ENCODE measurements at places on chromosomes 11 and 22. TPM values are rescaled to one million over a fixed set of nuclear protein-coding genes. Genes with fewer than 3 reads are reported as not detected.

GRCh38 chr11:27701355-27702105 is 1.3 kb upstream of the BDNF start:
- peak; percentile 55 for DNase-seq

GRCh38 chr11:62860835-62861563 is 19.7 kb upstream of the SLC3A2 start:
- DNase-seq: no peak

The ACTN3 gene
- not detected for total RNA-seq

DNA sequence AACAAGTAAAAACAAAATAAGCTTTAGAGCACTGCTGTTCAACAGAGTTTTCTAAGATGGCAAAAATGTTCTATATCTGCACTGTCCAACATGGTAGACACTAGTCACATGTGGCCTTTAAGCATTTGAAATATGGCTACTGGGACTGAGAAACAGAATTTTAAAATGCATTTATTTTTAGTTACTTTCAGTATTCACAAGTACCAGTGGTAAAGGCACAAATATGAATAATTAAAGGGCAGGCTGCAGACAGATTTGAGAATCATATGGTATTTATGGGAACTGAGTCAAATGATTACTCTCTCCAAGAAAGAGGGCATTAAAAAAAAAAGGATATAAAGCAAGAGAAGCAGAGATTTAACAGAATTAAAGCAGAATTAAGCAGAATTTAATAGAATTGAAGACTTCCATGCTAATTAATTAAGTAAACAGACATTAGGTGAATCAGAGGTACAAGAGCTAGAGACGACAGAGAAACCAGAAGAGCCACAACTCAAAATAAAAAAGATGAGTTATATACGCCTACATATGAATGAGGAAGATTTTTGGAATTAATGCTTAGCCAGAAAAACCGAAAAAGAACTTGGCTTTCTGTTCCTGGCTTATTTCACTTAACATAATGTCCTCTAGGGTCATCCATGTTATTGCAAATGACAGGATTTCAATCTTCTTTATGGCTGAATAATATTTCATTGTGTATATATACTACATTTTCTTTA is 160.4 kb downstream of the ATG16L2 start:
- DNase-seq: no peak

- peak; percentile 16 for DNase-seq
These were observed 25.8 kb downstream of the DDIAS start for GRCh38 chr11:82927264-82927880.

DNA sequence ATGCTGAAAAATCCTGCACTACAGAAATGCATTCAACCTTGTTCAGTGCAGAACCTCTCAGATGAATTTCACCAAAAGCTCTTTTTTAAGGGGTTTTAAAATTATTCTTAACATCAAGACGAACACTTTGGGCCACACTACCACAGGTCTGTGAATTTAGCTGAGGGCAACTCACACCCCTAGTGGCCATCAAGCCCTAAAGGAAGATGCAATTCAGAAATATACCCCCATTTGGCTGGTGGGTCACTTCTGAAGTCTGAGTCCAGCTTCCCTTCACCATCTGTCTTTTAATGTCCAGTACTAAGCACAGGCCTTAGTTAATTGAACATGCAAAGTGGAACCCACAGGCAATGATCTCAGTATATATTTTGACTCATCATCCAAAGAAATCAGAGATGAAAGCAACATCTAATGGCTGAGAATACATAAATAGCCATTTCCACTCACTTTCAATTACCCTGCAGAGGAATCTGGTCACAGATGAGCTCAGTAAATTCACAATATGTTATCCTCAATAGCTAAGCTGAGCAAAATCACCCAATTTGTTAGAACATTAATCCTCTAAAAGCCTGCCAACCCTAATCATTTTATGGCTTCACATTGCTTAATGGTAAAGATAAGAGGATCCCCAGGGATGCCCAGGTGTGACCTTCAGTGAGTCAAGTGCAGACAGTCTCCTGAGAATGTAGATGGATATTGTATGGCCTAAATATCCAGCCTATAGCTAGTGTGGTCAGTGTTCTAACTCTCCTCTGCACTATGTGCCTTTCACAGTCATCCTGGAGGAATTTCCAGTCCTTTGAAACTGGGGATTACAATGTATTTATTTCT is 50.3 kb downstream of the FAM76B start:
- no peak for DNase-seq

GRCh38 chr11:18374956-18375355 is 19.4 kb upstream of the LDHA start:
- no peak for DNase-seq

DNA sequence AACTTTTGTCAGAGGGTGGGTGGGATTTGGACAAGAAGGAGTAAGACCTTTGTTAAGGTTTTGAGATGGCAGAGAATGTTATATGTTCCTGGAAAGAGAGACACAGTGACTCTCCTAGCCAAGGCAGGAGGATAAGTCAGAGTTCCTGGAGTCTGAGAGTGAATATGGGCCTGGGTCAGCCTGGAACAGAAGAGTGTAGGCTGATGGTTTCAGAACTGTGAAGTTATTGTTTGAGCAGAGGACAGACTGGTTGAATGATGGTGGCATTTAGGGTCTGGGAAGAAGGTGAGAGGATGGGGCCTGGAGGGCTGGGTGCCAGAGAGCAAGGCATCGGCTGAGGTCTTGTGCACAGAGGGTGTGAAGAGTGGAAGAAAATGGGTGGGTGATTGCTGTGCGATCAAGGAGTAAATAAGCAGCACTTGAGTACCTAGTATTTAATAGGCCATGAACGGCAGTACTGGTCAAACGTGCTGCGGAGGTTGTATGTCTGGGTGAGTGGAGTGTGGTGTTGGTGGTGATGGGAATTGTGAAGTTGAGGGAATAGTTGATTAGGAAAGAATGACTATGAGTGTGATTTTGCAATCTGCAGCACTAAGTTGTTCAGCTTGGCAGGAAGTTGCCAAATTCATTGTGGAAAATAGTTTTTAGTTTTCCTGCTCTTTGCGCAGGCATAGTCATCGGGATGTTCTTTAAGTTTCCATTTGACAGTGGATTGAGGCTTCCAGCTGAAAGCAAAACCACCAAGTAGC is 1.8 kb downstream of the PANX1 start:
- no peak for DNase-seq

GRCh38 chr22:46625113-46625842 is 5.1 kb downstream of the GRAMD4 start:
- no peak for DNase-seq

- no peak for DNase-seq
These were observed 91.5 kb downstream of the SLC1A2 start for GRCh38 chr11:35327829-35328228.

The APOL1 gene
- total RNA-seq: 313 TPM

The HORMAD2 gene
- total RNA-seq: not detected

DNA sequence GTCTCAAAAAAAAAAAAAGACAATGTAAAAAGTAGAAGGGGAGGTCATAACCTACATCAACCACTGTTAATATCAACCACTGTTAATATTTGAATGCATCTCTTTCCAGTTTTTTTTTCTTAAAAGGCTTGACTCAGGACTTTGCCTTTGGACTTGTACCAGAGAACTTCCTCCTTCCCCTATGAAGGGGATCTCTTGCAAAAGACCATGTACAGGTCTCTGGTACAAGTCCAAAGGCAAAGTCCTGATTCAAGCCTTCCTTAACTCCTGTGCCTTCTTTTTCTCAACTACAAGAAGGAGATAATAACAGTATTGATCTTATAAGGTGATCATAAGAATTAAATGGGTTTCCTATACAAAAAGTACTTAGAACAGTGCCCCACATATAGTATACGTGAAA is 563.5 kb downstream of the BUD13 start:
- no peak for DNase-seq

GRCh38 chr22:27911330-27911729 is 7.7 kb downstream of the PITPNB start:
- DNase-seq: no peak

DNA sequence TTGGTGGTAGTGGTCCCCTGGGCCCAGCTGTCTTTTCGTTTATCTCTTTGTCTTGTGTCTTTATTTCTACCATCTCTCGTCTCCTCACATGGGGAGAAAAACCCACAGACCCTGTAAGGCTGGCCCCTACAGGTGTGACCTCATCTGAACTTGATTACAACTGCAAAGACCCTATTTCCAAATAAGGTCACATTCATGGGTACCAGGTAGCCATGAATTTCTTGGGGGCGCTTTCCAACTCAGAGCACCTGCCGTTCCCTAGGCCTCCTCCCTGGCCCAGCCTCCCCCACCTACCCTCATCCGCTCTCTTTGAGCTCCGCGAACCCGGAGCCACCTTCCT is 14.0 kb upstream of the RRP7A start:
- DNase-seq: no peak

The PATE4 gene
- not detected for total RNA-seq

DNA sequence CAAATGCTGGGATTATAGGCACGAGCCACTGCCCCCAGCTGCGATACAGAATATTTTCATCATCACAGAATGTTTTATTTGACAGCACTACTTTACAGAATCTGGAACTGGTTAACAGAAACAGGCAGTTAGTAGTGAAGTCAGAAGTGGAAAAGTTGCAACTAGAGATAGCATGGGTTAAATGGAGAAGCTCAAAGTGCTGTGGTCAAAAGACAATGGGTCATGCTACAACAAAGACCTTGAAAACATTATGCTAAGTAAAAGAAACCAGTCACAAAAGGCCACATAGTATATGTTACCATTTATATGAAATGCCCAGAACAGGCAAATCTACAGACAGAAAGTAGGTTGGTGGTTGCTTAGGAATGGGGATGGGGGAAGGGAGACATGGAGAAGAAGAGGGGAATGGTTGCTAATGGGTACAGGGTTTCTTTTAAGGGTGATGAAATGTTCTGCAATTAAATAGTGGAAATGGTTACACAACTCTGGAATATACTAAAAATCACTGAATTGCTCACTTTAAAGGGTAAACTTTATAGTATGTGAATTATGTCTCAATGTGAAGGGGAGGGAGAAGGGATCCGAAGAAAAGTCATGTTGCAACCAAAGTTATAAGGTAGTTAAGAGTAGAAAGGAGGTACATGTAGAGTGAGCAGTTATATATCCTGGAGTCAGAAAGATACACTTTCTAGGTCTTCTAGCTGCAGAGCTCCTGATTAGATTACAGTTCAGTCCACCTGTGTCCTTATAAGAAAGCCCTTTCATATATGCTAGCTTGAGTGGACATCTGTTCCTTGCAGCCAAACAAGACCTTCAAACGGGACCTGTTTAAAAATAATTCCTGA is 46.3 kb upstream of the RAPSN start:
- no peak for DNase-seq

- DNase-seq: no peak
These were observed 1038.5 kb downstream of the OPCML start for GRCh38 chr11:132493801-132494200.

The OR52E8 gene
- not detected for total RNA-seq

DNA sequence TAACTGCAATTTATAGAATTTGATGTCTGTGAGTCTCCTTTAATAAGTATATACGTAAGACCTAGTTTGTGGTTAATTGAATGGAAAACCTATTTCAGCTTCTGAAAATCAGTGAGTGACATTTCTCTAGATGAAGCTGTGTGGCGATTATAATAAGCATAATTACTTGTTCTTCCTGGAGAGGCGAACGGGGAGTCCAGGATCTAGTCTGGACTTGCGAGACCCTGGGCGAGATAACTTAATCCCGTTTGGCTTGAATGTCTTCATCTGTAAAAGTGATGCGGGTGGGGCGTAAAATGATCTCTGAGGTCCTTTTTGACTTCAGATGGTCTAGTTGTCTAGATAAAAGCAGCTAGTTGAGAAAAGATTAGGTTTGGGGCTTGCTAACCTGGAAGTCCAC is 1.1 kb downstream of the PRRG4 start:
- DNase-seq: no peak

DNA sequence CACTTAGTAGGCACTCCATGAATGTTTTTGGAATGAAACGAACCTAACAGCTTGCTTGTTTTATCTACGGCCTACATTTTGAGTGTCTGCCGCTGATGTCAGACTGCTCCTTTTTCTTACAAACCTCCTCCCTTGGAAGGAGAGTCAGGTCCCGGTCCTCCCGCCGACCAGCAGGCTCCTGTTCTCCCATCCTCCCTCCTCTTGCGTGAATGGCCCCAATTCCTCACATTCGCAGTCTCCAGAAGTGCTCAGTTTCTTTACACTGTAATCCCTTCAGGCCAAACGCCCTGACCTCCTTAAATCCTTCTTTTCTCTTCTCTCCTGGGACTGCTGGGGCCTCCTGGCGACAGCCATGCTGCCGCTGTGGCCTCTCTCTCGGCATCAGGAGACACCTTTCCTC is 82.6 kb upstream of the CSNK2A3 start:
- no peak for DNase-seq

DNA sequence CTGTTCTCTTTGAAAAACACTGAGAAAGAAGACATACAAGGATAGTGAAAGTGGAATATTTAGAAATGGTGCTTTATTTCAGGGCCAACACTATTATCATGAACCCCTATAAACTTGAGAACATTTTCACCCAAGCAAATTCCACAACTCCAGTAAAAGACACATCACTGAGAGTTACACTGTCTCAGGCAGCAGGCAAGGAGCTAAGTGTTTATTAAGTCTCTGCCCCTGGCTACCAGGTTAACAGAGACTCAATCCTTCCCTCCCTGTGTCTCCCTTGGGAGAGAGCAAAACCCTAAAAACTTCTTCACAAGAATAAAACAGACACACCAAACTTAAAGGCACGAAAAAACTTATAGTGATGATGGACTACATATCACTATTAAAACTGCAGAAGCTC is 18.5 kb downstream of the MPPED2 start:
- no peak for DNase-seq

DNA sequence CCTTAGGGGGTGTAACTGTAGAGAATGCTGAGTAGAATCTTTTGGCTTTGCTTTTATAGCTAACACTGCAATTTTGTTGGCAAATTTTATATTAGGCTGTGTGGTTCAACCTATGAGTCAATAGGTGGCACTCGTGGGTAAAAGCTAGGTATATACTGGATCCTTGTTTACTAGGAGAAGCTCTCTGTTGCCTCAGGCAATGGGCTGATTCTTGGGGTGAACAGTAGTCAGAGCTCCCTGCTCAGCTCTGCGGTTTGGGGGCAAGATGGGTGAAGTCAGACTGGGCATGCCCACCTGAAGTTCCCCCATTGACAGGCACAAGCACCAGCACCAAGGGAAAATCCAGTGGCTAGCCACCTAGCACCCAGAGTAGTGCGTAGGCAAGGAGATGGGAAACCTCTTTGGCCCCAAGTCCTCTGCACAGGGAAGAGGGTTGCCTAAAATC is 238.7 kb downstream of the FAM181B start:
- no peak for DNase-seq

GRCh38 chr11:75562836-75563484 is 907 bp downstream of the SERPINH1 start:
- peak; percentile 19 for DNase-seq

- DNase-seq: no peak
These were observed 78.8 kb upstream of the TOP3B start for GRCh38 chr22:22061085-22062077.

DNA sequence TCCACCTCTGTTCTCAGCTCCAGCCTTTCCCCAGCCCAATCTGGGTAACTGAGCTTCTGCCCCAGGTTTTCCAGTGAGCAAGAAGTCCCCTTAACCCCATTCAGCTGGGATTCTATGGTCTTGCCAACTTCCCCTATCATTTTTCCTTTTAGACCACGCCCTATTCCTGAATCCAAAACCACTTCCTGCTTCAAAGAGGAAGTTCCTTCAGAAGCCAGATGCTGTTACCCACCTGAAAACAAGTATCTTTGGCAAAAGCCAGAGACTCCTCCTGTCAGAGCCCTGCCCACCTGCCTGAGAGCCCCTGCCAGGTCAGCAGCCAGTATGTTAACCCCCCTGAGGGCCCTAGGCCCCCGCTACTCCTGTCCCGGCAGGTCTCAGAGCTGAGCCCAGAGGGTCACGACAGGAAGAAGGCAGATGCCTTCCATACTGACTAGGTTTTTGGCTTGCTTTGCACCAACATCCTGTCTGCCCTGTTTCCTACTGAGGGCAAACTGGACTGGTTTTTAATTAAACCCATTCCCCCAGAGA is 20.3 kb upstream of the MICAL2 start:
- DNase-seq: peak; percentile 60

Measured in Calu3 (cell line).